CD4-positive, alpha-beta T cell (primary cell): ENCODE measurements at places on chromosomes 11 and 22. TPM values are rescaled to one million over a fixed set of nuclear protein-coding genes. Genes with fewer than 3 reads are reported as not detected.

GRCh38 chr22:44811141-44811540 is 58.8 kb downstream of the ARHGAP8 start:
- DNase-seq: no peak

The YPEL4 gene
- total RNA-seq: 7.3 TPM

The MYBPC3 gene
- total RNA-seq: not detected

DNA sequence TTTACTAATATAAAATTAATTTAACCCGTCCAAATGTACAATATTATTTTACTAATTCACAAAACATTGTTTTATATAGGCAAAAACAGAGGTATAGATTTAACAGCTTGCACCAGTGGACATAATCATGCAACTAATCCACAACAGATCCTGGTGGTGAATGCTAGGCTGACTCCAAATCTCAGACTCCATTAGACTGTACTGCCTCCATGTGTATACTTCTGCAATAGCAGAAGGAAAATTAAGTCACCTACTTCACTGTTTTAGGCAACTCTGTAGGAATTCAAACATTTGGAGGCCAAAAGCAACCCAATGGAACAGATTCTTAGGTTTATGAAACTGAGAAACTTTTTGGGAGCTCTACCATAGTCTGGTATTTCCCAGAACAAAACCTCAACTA is 30.0 kb upstream of the RAB39A start:
- no peak for DNase-seq

The HORMAD2 gene
- not detected for total RNA-seq

The PIH1D2 gene
- total RNA-seq: not detected
